Motor neuron (in vitro differentiated cells): ENCODE measurements at places on chromosomes 11 and 22. TPM values are rescaled to one million over a fixed set of nuclear protein-coding genes. Genes with fewer than 3 reads are reported as not detected.

DNA sequence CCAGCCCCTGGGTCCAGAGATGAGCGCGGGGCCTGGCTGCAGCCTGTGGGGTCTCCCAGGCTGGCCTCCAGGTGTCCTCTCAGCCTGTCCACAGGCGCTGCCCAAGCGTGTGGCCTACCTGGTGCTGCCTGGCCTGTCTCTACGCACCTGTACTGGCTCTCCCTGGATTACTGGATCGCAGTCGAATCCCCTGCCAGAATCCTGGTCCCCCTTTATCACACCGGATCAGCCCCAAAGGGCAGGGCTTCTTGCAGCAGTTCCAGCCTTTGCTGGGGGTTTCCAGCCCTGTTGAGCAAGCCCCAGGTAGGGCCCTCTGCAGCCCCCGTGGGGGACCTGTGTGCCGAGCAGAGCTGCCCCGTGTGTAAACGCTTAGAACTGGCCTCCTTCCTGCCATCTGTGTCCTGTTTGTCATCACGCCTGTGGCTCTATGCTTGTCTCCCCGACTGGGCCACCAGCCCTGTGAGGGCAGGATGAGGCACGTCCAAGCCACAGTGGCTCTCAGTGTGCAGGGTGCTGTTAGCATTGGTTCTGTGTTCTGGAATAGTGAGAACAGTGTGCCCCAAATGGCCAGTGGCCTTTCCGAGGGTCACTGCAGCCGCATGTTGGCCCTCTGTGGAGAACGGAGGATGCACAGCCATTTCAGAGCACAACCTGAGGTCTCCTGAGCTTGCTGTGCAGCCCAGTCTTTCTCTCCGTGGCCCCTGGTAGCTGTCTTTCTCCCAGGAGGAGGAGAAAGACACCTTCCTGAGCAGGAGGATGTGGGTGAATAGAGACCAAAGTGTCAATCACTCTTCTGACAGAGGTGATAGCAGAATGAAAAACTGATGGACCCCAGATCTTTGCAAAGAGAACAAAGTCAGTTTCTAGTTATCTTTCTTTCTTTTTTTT, 13.9 kb upstream of the TXNRD2 start:
- no peak for ATAC-seq

DNA sequence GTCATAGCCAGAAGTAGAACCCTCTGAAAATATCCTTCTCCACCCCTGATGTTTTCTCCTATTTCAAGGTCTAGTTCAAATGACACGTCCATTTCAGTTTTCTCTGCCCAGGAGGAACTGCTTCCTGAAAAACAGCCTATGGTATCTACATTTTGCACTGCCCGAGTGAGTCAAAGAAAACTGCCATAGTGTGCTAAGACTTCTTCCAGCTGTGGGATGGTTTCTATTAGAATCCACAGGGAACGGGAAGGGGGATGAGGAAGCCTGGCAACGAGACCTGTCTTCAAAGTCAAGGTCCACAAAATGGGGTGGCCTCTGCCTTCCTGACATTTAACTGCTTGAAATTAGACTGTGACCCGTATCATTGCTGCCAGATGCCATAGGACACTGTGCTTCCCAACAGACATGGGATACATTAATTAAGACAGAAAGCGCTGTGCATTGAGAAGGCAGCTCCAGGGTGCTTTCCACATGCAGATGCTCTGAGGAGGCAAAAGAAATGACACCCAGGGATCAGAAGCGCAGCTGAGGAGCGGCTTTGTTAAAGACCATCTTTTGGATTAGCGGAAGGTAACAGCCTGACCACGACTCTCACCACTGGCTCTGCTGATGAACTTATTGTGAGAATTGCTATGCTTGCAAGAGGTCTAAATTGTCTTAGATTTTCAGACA, 39.4 kb upstream of the NUP50 start:
- no peak for ATAC-seq

- no peak for ATAC-seq
Observed at GRCh38 chr11:37409124-37409523, 811.1 kb upstream of the RAG2 start.

- ATAC-seq, result no peak
Observed at GRCh38 chr22:16961477-16962186, 46.4 kb downstream of the GAB4 start.

GRCh38 chr11:92775003-92775676, 194.3 kb upstream of the MTNR1B start:
- ATAC-seq, result no peak

DNA sequence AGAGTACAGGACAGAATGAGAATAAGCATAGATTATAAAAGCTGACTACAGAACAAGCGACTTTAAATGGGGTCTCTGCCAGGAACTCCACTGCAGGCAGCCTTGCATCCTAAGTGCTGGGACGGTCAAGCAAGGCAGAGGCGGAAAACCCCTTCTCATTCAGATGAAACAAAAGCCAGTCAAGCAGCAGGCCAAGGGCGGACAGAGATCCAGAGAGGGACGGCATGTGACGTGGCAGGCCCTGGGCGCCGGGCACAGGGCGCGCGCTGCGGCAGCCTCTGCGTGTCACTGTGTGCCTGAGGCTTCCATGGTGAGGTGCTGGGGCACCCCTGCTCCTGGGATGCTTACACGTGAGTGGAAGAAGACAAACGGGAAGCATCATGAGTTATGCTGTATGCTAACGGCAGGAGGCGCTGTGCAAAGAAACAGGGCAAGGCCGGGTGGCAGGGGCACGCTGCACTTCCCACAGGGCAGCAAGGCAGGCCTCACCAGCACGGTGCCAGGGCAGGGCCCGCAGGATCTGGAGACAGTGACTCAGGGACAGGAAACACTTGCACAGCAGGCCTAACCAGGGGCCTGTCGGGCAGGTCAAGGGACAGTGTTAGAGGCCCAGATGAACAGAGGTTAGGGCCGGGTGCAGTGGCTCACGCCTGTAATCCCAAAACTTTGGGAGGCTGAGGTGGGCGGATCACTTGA, 6.2 kb downstream of the TOLLIP start:
- peak; percentile 30 for ATAC-seq

GRCh38 chr22:24496661-24497060, 1.5 kb downstream of the UPB1 start:
- no peak for ATAC-seq

GRCh38 chr11:85723088-85723487, 37.1 kb upstream of the CCDC89 start:
- no peak for ATAC-seq

GRCh38 chr11:19241260-19242178, 774 bp upstream of the E2F8 start:
- ATAC-seq, result peak; percentile 26

- no peak for ATAC-seq
Observed at GRCh38 chr11:58058276-58059006, 27.7 kb downstream of the OR6Q1 start.

GRCh38 chr11:87425943-87426342, 388.2 kb downstream of the TMEM135 start:
- ATAC-seq, result no peak

- ATAC-seq, result no peak
Observed at GRCh38 chr11:34068111-34068510, 16.6 kb downstream of the CAPRIN1 start.

DNA sequence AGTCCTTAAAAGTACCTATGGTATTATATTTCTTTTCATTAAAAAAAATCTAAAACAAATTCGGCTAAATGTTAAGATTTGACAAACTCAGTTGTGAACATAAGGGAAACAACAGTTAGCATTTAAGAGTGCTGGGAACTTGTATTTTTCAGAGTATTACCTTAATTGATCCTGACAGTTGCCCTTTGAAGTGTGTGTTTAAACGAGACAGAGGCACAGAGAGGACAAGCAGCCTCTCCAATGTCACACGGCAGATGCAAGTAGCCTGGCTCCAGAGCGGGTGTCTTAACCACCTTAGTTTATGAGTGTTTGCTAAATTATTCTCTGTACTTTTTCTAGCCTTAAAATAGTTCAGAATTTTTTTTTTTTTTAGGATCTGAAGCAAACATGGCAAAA, 80.9 kb downstream of the TIMP3 start:
- no peak for ATAC-seq

DNA sequence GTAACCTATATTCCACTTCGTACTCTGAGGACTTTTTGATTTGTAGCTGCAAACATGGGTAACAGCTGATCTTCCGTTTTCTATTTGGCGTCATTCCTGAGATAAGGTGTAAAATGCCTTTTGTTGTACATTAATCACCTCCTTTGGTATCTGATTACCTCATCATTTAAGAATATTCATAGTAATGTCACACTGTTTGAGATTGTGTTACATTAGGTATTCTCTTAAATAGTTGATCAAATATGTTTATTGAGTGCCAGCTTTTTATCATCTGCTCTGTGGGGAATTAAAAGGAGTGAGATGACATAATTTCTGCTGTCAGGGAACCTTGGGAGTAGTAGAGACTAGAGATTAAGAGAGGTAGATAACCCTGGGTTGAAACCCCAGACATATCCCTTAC, 5.9 kb downstream of the NCAM1 start:
- no peak for ATAC-seq

DNA sequence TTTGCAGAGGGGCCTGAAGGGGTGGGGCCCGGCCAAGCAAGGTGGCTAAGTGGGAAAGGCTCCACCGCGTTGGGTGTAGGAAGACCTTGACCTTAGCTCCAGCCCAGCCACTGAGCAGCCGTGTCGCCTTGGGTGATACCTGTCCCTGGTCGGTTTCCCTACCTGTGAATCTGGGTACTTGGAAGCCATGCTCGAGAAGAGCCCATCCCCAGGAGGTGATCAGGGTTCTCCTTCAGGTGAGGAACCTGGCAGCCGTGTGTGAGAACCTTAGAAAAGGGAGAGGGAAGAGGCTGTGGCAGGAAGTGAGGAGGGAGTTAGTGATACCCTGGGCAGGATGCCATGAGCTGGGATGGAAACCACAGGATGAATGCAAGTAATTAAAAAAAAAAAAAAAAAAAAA, 21.6 kb downstream of the PPARA start:
- no peak for ATAC-seq

- no peak for ATAC-seq
Observed at GRCh38 chr11:116989184-116989583, 109.0 kb downstream of the SIK3 start.

GRCh38 chr11:92050305-92050704, 174.3 kb upstream of the FAT3 start:
- no peak for ATAC-seq

- ATAC-seq, result no peak
Observed at GRCh38 chr11:61083601-61084147, 18.6 kb upstream of the CD5 start.

DNA sequence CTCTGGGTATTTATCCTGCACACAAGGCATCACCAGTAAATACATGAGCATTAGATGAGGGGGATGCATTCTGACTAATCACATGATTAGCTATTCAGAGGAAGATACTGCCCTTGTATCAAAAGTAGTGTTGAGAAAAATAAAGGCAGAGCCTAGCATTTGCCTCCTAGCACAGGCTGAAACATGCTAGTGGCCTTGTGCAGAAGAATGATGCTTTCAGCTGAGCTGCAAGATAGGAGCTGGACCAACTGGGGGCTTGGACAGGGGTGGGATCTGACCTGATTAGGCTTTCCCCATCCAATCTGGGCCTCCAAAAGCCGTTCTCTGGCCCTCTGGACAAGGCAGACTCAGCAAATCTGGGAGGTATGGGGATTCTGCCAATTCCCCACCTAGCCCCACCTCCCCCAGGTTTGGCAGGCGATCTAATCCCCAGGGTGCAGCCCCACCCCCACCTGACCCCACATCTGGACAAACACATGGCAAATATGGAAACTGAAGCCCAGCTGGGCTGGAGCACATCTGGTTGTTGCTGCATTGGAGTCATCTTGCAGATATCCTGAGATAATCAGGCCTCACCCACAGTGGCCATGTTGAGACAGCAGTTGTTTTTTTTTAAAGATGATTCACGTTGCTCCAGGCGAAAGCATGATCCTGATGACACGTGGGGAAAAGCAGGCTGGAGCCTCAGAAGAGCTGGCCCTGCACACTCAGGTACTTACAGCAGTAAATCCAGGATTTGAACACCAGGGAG, 4.4 kb upstream of the MISFA start:
- peak; percentile 11 for ATAC-seq

DNA sequence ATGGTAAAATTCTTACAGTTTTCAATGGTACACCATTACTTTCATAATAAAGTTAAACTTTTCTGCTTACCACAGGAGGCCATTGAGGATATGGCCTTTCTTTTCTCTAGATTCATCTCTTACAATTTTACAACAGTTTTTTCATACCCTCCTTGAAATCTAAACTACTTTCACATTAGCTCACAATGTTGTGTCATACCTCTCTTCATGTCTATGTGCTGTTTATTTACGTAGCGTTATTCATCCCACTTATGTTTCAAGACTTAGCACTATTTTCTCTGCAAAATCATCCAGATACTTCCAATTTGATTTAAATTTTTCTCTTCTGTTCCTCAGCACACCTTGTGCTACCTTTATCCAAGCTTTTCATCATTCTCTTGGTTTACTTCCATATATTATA, 123.3 kb downstream of the METTL15 start:
- ATAC-seq, result no peak

DNA sequence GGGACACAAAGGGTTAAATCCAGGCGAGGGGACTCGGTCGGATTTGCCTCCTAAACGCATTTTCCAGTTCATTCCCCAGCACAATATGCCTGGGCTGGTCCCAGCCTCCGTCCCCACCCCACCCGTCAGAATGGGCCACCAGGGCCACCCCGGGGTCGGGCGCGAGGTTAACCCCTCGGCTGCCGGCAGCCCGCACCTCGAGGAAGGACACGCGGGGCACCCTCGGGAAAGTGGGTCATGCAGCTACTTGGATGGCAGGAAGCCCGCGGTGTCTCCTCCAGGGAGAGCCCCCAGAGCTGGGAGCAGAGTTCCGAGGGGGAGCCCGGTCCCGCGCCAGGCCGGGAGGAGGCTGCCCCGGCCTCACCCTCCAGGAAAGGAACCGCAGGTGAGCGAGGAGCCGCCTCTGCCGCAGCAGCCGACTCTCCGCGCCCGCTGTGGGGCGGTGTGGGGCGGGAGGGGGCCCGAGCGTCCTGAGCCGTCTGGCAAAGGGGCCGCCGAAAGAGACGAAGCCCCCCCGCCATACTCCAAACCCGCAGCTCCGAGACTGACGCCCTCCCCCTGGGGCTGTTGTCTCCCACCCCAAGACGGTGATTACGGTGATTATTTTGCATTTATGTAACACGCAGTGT, 1.4 kb downstream of the NECTIN1 start:
- ATAC-seq, result peak; percentile 17

GRCh38 chr22:20619045-20619892, 111.9 kb downstream of the MED15 start:
- ATAC-seq, result no peak

DNA sequence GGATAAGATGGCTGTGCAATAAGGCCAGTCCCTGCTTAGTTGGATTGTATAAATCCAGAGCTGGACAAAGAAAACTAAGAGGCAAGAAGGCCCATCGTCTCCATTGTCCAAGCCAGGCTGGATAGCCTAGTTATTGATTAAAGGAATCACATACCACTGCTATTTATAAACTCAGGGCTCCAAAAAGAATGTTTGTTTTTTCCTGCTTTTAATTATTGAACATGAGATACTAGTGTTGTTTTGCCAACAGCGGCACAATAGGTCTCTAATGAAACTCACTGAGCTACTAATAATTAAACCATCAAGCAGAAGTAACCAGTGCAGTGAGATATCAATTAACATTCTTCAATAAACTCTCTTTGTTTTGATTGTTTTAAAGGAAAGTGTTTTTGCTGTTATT, 259.7 kb downstream of the INSC start:
- ATAC-seq, result no peak

SLC35F2 gene
- total RNA-seq, result 5.3 and 5.7 TPM in 2 replicates

RAG2 gene
- total RNA-seq, result 2.2 and 2.3 TPM in 2 replicates

APOL5 gene
- total RNA-seq, result not detected in 2 replicates

OR52A1 gene
- total RNA-seq, result not detected in 2 replicates

CCDC116 gene
- total RNA-seq, result 0.17 and 0.18 TPM in 2 replicates

LRRC32 gene
- 2.9 and 4.9 TPM in 2 replicates for total RNA-seq

CDKN1C gene
- 76.5 and 78.2 TPM in 2 replicates for total RNA-seq

ASRGL1 gene
- 7.3 and 11.6 TPM in 2 replicates for total RNA-seq

RAB39A gene
- 0.26 TPM in 1 of 2 replicates, not detected in the other for total RNA-seq

LRRN4CL gene
- total RNA-seq, result 0.80 and 0.94 TPM in 2 replicates

OTOG gene
- total RNA-seq, result 0.15 and 0.22 TPM in 2 replicates

HIC2 gene
- 2.6 and 3.3 TPM in 2 replicates for total RNA-seq

ART1 gene
- total RNA-seq, result not detected in 2 replicates
